ENCODE measurements at places on chromosomes 13 and 19. TPM values are rescaled to one million over a fixed set of nuclear protein-coding genes. Genes with fewer than 3 reads are reported as not detected.

GRCh38 chr13:56457535-56458190 lies 683.1 kb upstream of the PRR20A start:
- DNase-seq = no peak
- no peak overlapping the region for H3K27ac ChIP-seq
- no peak overlapping the region for H3K4me3 ChIP-seq
- no peaks in the 10 kb centered on the region for H3K36me3 ChIP-seq
- no peaks in the 10 kb centered on the region for H3K27me3 ChIP-seq

DNA sequence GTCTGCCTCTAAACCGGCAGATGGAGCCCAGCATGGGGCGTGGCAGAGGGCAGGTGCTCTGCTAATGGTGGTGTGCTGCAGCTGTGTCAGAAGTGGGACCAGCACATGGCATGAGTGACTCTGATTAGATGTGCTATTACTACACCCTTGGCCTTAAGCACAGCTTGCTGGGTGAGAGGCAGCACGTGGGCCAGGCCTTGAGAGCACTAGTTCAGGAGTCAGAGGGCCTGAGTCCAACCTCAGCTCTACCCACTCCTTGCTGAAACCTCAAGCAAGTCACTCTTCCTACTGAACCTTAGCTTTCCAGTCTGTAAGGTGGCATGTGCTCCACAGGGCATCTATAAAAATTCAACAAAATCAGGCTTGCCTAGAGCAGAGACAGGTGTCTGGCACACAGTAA lies 22.7 kb downstream of the AKT2 start:
- peaks cover 1% of the 10 kb centered on the region for H3K27me3 ChIP-seq
- H3K27ac ChIP-seq = no peak overlapping the region
- peaks cover 3% of the 10 kb centered on the region for H3K4me1 ChIP-seq

GRCh38 chr13:20173116-20173746 lies 12.4 kb upstream of the GJA3 start:
- peaks cover 44% of the 10 kb centered on the region for H3K27me3 ChIP-seq
- no peaks in the 10 kb centered on the region for H3K36me3 ChIP-seq
- no peak for DNase-seq
- H3K4me1 ChIP-seq = peaks cover 12% of the 10 kb centered on the region
- no peak overlapping the region for H3K27ac ChIP-seq

GRCh38 chr13:21336609-21337349 lies 122.3 kb downstream of the ZDHHC20 start:
- no peak overlapping the region for H3K27ac ChIP-seq
- no peak for DNase-seq
- no peaks in the 10 kb centered on the region for H3K4me1 ChIP-seq
- H3K36me3 ChIP-seq = no peaks in the 10 kb centered on the region

DNA sequence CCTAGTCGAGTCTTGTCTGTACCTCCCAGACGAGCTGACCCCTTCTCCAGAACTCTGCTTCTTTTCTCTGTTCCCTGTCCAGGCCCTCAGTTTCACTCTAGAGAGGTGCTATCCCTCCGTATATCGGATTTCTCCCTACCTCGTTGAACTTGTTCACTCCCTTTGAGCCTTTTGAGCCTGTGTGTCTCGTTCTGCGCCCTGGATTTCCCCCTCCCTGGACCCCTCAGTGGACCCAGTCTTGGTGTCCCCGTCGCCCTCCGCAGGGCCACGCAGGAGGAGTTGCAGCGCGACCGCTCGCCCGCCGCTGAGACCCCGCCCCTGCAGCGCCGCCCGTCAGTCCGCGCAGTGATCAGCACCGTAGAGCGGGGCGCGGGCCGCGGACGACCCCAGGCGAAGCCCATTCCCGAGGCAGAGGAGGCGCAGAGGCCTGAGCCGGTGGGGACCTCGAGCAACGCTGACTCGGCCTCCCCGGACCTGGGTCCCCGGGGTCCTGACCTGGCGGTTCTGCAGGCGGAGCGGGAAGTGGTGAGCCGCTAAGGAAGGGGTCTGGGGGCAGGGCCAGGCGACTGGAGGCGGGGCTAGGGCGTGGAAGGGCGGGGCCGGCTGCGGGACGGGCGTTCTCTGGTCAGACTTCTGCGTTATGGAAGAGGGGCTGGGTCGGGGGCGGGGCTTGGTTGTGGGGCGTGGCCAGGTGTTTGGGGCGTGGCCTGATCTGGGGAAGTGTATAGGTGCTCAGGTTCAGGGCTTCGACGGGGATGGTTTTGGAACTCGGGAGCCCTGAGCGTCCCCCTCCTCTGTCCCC lies 5.5 kb downstream of the EPS8L1 start:
- DNase-seq = no peak
- peaks cover 9% of the 10 kb centered on the region for H3K4me1 ChIP-seq
- H3K27me3 ChIP-seq = peaks cover 37% of the 10 kb centered on the region
- H3K27ac ChIP-seq = no peak overlapping the region
- H3K4me3 ChIP-seq = no peak overlapping the region

DNA sequence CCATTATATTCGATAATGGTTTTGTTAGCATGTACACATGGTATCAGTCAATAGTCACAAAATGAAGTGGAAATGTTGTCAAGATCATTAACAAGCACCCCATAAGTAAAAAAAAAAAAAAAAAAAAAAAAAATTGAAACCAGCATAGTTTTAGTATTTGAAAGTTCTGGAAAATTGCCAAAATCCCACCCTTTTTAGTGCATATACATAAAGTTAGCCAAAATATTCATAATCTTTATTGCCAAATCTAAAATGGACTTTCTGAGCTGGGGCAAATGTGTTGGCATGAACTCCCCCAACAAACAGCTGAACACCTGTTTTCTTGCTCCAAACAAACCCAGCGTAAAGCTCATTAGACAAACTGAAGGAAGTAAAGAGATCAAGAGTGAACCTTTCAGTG lies 73.9 kb downstream of the MZT1 start:
- peaks cover 3% of the 10 kb centered on the region for H3K27me3 ChIP-seq
- H3K27ac ChIP-seq = no peak overlapping the region
- H3K36me3 ChIP-seq = no peaks in the 10 kb centered on the region
- no peak overlapping the region for H3K4me3 ChIP-seq

GRCh38 chr13:39311619-39312018 lies 273.4 kb downstream of the NHLRC3 start:
- H3K27me3 ChIP-seq = peaks cover 2% of the 10 kb centered on the region
- no peak overlapping the region for H3K27ac ChIP-seq
- peak; percentile 3 for DNase-seq
- no peaks in the 10 kb centered on the region for H3K4me1 ChIP-seq

- no peak overlapping the region for H3K27ac ChIP-seq
- no peak for DNase-seq
- no peak overlapping the region for H3K4me3 ChIP-seq
- H3K27me3 ChIP-seq = no peaks in the 10 kb centered on the region
- H3K36me3 ChIP-seq = no peaks in the 10 kb centered on the region
Measured at GRCh38 chr13:79062291-79062690, 343.8 kb downstream of the RBM26 start.

DNA sequence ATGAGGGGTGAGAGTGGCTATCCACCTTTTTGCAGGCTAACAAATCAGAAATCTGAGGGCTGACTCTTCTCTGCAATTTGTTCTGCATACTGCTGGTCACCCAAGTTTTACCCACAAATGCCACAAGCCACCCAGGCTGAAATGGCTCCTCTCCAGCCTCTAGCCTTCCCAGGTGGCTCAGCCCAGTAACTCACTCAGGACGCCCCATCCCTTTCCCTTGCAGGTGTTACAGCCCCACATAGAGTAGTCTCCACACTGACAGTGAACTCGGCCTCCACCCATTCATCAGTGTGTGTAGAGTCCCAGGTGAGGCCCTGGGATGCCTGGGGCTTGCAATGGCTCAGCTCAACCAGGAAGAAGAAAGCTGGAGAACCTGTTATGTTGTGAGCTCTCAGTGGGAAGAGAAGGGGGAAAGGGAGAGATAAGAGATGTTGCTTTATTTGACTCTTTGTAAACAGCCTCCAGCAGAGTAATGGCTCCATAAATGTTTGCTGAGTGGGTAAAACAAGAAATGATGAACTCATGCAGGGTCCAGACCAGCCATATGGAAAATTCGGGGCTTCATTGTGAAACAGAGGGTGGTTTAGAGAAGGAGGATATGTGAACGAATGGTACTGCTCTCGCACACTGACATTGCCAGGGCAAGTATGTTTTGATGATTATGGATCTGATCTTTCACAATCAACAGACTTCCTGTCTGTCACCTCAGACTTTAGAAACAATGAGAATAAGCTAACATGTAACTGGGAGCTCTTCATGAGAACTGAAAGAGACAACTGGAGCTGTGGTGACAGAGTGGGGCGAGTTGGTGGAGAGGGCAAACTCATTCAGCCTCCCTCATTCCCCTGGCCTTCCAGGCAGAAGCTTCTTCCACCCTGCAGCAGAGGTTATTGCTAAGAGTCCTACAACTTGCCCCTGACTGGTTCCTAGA lies 74.2 kb upstream of the RFC3 start:
- no peak for DNase-seq
- H3K27me3 ChIP-seq = peaks cover 8% of the 10 kb centered on the region
- H3K36me3 ChIP-seq = no peaks in the 10 kb centered on the region
- no peak overlapping the region for H3K4me3 ChIP-seq

GRCh38 chr13:74229242-74229641 lies 95.0 kb upstream of the KLF12 start:
- peaks cover 13% of the 10 kb centered on the region for H3K36me3 ChIP-seq
- no peak for DNase-seq
- no peaks in the 10 kb centered on the region for H3K27me3 ChIP-seq
- H3K4me3 ChIP-seq = no peak overlapping the region

- H3K4me3 ChIP-seq = no peak overlapping the region
- DNase-seq = no peak
- no peak overlapping the region for H3K27ac ChIP-seq
- H3K27me3 ChIP-seq = peaks cover 9% of the 10 kb centered on the region
- peaks cover 22% of the 10 kb centered on the region for H3K4me1 ChIP-seq
- no peaks in the 10 kb centered on the region for H3K36me3 ChIP-seq
Measured at GRCh38 chr13:45048890-45049407, 59.6 kb downstream of the GPALPP1 start.

DNA sequence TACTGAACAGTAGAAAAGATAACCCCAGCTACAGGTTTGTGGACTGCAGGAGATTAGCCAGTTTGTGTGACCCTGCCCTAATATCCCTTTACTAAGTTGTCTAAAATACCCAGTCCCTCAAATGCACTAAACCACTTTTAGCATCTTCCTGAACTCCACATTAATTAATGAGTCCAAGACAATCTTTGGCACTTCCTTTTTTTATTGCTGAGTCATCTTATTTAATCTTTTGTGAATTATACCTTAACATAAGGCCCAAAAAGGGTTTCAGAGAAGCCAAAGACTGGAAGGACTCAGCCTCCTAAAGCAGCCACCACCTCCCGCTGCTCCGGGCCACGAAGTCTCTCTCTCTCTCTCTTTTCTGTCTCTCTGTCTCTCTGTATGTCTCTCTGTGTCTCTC lies 48.8 kb upstream of the PDCD5 start:
- H3K27me3 ChIP-seq = peaks cover 2% of the 10 kb centered on the region
- H3K4me1 ChIP-seq = no peaks in the 10 kb centered on the region
- no peak for DNase-seq

GRCh38 chr13:24529478-24529877 lies 16.9 kb upstream of the PARP4 start:
- no peaks in the 10 kb centered on the region for H3K36me3 ChIP-seq
- no peaks in the 10 kb centered on the region for H3K4me1 ChIP-seq
- no peak overlapping the region for H3K4me3 ChIP-seq
- H3K27ac ChIP-seq = no peak overlapping the region
- peaks cover 7% of the 10 kb centered on the region for H3K27me3 ChIP-seq
- DNase-seq = no peak

GRCh38 chr13:49021953-49022352 lies 46.2 kb downstream of the FNDC3A start:
- peaks cover 65% of the 10 kb centered on the region for H3K4me1 ChIP-seq
- H3K36me3 ChIP-seq = peaks cover 47% of the 10 kb centered on the region
- H3K27ac ChIP-seq = peak overlapping the region; percentile 81
- no peaks in the 10 kb centered on the region for H3K27me3 ChIP-seq
- H3K4me3 ChIP-seq = peak overlapping the region; percentile 35
- DNase-seq = no peak

- no peak overlapping the region for H3K27ac ChIP-seq
- no peak overlapping the region for H3K4me3 ChIP-seq
- peaks cover 24% of the 10 kb centered on the region for H3K36me3 ChIP-seq
- no peaks in the 10 kb centered on the region for H3K27me3 ChIP-seq
- DNase-seq = no peak
Measured at GRCh38 chr13:77056382-77056781, 29.4 kb upstream of the FBXL3 start.

DNA sequence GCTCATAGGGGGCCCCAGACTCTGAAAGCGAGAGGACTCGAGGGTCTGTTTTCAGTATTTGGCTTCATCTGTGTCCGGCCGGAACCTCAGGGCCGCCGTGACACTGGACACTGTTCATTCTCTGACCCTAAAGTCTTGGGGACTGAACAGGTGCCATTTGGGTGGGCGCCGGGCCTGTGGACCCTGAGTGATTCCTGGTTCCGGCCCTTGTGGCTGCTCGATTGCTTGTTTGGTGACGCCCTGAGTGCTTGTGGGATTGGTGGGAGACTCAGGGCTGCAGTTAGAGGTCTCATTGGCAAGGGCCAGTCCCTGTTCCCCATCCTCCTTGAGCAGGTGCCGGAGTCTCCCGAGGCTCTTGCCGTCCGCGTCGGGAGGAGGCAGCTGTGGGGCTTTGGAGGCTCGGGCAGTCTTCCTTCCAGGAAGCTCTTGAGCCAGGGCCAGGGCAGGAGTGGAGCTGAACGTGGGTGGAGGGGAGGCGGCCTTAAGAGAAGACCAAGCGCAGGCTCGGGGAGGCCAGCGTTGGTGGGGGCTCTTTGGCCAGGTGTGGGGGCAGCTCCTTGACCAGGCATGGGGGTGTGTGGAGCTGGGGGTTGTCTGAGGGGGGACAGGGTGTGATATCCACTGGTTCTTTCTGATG lies 4.7 kb downstream of the PTBP1 start:
- peaks cover 19% of the 10 kb centered on the region for H3K27me3 ChIP-seq
- peaks cover 30% of the 10 kb centered on the region for H3K4me1 ChIP-seq
- DNase-seq = no peak
- H3K4me3 ChIP-seq = peak overlapping the region; percentile 66
- peak overlapping the region; percentile 80 for H3K27ac ChIP-seq

DNA sequence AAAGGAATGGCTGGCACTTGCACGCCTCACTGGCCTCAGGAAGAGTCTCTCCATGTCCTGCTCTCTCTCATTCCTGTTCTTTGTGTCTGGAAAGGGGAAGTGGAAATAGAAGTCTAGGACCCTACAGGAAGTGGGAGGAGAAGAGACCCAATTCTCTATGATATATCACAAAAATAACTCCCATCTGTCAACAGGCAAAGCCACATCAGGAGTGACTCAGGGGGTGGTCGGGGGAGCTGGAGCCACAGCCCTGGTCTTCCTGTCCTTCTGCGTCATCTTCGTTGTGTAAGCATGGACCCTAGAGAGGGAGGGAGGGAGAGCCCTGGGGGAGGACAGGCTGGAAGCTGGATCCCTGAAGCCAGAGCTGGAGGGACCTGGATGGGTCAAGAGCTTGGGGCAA lies 3.0 kb downstream of the SIGLEC9 start:
- no peak for DNase-seq
- H3K27me3 ChIP-seq = peaks cover 6% of the 10 kb centered on the region
- no peaks in the 10 kb centered on the region for H3K4me1 ChIP-seq
- H3K27ac ChIP-seq = no peak overlapping the region
- H3K36me3 ChIP-seq = no peaks in the 10 kb centered on the region
- no peak overlapping the region for H3K4me3 ChIP-seq

- no peaks in the 10 kb centered on the region for H3K4me1 ChIP-seq
- no peaks in the 10 kb centered on the region for H3K36me3 ChIP-seq
- no peak for DNase-seq
- H3K27me3 ChIP-seq = no peaks in the 10 kb centered on the region
- no peak overlapping the region for H3K4me3 ChIP-seq
- H3K27ac ChIP-seq = no peak overlapping the region
Measured at GRCh38 chr19:50266896-50267295, 62.3 kb downstream of the KCNC3 start.

Gene ELL
- total RNA-seq = 16.4 TPM

Gene LAIR1
- total RNA-seq = not detected

Gene PSG7
- 0.26 TPM for total RNA-seq

Gene GRIK5
- total RNA-seq = not detected

Gene ZNF835
- total RNA-seq = not detected

Gene KCTD12
- total RNA-seq = 0.87 TPM

Gene ZNF599
- 7.0 TPM for total RNA-seq
